ENCODE measurements at places on chromosomes 4 and X.

DNA sequence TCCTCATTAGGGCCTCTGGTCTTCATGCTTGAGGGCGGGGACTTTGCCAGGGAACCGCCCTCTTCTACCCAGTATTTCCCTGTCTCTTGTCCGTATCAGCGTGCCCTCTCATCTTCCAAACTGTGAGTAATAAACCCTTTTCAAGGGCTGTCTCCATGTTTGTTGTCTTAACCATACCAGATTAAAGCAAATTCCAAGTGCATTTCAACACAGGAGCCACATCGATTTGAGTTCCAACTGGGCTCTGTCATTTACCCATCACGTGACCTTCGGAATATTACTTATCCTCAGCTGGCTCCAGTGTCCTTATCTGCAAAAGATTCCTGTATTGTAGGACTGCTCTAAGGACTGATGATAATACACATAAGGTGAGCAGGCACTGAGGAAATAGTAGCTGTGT lies 6.4 kb upstream of the PHEX start:
- no peak overlapping the region for H3K4me3 ChIP-seq
- no peak for DNase-seq
- H3K36me3 ChIP-seq: no peaks in the 10 kb centered on the region
- no peak overlapping the region for H3K27ac ChIP-seq

DNA sequence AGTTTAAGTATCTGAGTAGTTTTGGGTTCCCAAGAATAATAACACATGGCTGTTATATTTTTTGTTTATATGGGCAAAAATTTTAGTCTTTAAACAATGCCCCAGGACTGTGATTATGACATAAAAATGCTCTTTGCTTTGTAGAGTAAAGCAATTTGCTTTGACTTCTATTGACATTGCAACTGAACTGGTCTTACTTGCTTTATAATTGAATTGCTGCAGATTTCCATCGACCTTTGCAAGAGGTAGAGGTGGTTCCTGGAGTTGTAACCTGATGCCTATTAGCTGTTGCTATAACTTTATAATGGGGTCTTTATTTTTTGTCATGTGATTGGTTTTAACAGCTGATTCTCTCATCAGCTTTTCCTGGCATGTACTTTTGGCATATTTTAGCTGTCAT lies 302.9 kb downstream of the ARHGAP10 start:
- peaks cover 3% of the 10 kb centered on the region for H3K4me1 ChIP-seq
- H3K27me3 ChIP-seq: no peaks in the 10 kb centered on the region
- H3K27ac ChIP-seq: no peak overlapping the region
- DNase-seq: no peak

GRCh38 chr4:115763051-115763450 lies 649.6 kb upstream of the NDST4 start:
- H3K27ac ChIP-seq: no peak overlapping the region
- H3K4me1 ChIP-seq: no peaks in the 10 kb centered on the region
- H3K4me3 ChIP-seq: no peak overlapping the region
- no peaks in the 10 kb centered on the region for H3K27me3 ChIP-seq
- no peak for DNase-seq

DNA sequence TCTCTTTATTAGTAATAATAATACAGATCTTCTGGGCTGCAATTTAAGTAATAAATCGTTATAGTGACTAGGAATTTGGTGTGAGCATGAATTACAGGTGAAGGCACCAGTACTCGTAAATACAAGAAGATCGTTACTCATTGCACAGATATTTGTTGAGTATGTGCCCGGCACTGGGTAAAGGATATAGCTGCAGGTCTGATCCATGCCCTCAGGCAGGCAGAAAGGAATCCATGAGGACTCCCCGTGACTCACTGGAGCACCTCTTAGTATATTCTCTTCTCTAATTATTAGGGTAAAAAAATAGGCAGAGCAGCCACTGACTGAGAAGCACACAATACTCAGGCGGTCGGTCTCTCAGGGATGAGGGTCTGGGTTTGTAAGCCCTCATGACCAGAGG lies 868.3 kb downstream of the RAB28 start:
- H3K4me1 ChIP-seq: no peaks in the 10 kb centered on the region
- no peak overlapping the region for H3K4me3 ChIP-seq
- DNase-seq: no peak
- H3K27ac ChIP-seq: no peak overlapping the region
- peaks cover 2% of the 10 kb centered on the region for H3K36me3 ChIP-seq

DNA sequence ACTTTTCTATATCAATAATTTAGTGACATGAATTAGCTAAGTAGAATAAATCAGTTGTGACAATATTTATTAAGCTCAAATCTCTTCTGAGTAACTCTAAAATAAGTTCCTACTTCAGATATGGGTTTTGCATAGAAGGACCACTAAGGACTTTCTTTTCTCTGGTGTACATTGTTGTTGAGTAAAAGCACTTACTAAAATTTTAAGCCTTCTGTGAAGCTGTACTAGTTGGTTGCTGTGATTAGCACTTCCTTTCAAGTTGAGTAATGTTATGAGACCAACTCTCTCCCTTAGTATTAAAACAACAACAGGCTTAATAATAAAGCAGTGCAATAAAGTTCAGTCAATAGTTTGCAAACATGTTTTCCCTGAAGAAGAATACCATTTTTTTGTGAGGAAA lies 667.4 kb upstream of the NDST4 start:
- no peaks in the 10 kb centered on the region for H3K27me3 ChIP-seq
- H3K4me1 ChIP-seq: peaks cover 5% of the 10 kb centered on the region
- DNase-seq: no peak
- no peaks in the 10 kb centered on the region for H3K36me3 ChIP-seq

GRCh38 chr4:177320721-177321120 lies 11.0 kb downstream of the NEIL3 start:
- no peak overlapping the region for H3K4me3 ChIP-seq
- no peak for DNase-seq
- no peaks in the 10 kb centered on the region for H3K27me3 ChIP-seq

GRCh38 chrX:40938423-40938822 lies 146.8 kb upstream of the USP9X start:
- no peak for DNase-seq
- no peaks in the 10 kb centered on the region for H3K36me3 ChIP-seq
- H3K4me1 ChIP-seq: peaks cover 3% of the 10 kb centered on the region
- H3K27me3 ChIP-seq: no peaks in the 10 kb centered on the region
- H3K27ac ChIP-seq: no peak overlapping the region
- H3K4me3 ChIP-seq: no peak overlapping the region

DNA sequence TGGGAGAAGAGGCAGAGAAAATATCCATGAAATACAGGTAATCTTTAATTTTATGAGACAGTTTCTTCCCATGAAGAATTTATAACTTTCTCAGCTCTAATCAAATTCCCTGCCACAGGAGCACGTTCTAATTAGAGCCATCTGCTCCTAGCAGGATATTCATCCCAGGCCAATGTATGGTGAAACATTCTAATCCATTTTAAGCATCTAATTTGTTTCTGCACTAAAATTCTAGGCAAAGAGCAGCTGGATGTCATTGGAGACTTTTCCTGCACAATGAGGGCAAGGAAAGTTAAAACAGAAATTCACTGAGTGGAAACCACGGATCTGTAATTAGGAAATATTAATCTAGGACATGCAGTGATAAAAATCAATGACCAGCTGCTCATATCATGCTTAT lies 107.7 kb upstream of the ZFP42 start:
- no peak for DNase-seq
- H3K27me3 ChIP-seq: no peaks in the 10 kb centered on the region
- no peak overlapping the region for H3K4me3 ChIP-seq
- H3K4me1 ChIP-seq: no peaks in the 10 kb centered on the region
- no peak overlapping the region for H3K27ac ChIP-seq

DNA sequence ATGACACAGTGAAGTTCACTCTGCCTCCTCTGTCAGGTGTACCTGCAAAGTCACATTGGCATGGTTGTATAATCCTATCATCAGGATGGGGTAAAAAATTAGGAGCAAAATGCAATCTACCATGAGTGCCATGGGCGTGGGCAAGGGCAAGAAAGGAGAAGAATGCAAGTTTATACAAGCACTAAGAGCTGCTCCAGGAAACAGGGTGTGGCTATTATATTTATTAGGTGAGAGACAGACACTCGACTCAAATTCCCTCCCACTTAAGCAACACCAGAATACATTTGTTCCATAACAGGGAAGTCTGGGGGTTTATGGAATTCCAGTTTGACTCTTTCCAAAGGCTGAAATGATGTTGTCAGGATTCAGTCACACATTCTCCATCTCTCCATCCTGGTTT lies 378.8 kb downstream of the BCOR start:
- H3K27ac ChIP-seq: no peak overlapping the region
- H3K4me1 ChIP-seq: no peaks in the 10 kb centered on the region
- no peak for DNase-seq
- peaks cover 3% of the 10 kb centered on the region for H3K36me3 ChIP-seq
- H3K27me3 ChIP-seq: no peaks in the 10 kb centered on the region
- no peak overlapping the region for H3K4me3 ChIP-seq

DNA sequence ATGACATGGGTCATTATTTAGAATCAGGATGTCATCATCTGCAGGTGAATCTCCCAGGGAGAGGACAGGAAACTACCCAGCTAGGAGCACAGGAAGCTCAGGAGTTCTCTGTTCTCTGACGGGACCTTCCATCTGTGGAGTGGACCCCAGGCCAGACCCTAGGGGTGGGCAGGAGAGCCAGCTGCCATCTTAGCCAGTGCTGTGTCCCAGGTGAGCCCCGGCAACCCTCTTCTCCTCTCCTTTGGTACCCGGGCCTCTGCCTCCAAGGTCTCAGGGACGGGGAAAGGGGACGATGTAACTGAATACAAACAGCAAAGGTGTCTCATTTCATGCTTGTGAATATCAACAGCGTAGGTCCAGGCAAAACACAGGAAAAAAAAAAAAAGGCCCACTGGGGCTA lies 48.5 kb downstream of the C4orf50 start:
- H3K4me3 ChIP-seq: no peak overlapping the region
- DNase-seq: no peak
- H3K4me1 ChIP-seq: peaks cover 2% of the 10 kb centered on the region
- no peak overlapping the region for H3K27ac ChIP-seq
- peaks cover 2% of the 10 kb centered on the region for H3K36me3 ChIP-seq
- H3K27me3 ChIP-seq: peaks cover 27% of the 10 kb centered on the region

GRCh38 chrX:143139681-143140080 lies 114.0 kb downstream of the SPANXN4 start:
- no peaks in the 10 kb centered on the region for H3K4me1 ChIP-seq
- H3K4me3 ChIP-seq: no peak overlapping the region
- no peaks in the 10 kb centered on the region for H3K27me3 ChIP-seq
- no peak overlapping the region for H3K27ac ChIP-seq
- H3K36me3 ChIP-seq: no peaks in the 10 kb centered on the region

GRCh38 chrX:136829413-136829812 lies 48.7 kb upstream of the ARHGEF6 start:
- no peak for DNase-seq
- no peaks in the 10 kb centered on the region for H3K4me1 ChIP-seq
- peaks cover 2% of the 10 kb centered on the region for H3K36me3 ChIP-seq
- H3K27ac ChIP-seq: no peak overlapping the region
- no peak overlapping the region for H3K4me3 ChIP-seq

DNA sequence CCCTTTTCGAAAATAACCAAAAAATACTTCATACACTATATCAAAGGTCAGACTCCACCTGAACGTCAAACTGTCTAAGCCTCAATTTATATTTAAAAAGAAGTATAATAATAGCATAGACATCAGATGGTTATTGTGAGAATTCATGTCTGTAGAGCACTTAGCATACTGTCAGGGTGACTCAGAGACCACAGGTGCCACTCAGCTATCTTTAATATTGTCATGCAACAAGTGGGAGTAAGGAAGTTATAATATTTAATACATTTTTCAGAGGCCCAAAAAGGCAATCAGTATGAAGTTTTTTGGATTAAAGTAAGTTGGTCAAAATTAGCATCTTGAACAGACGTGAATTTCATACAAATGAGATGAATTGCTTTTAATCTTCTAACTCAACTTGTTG lies 93.3 kb downstream of the PHOX2B start:
- H3K27ac ChIP-seq: no peak overlapping the region
- H3K36me3 ChIP-seq: no peaks in the 10 kb centered on the region
- peaks cover 42% of the 10 kb centered on the region for H3K27me3 ChIP-seq
- DNase-seq: no peak

GRCh38 chrX:154780968-154781367 lies 18.3 kb downstream of the DKC1 start:
- no peak overlapping the region for H3K4me3 ChIP-seq
- no peaks in the 10 kb centered on the region for H3K36me3 ChIP-seq
- no peaks in the 10 kb centered on the region for H3K27me3 ChIP-seq
- no peak for DNase-seq

DNA sequence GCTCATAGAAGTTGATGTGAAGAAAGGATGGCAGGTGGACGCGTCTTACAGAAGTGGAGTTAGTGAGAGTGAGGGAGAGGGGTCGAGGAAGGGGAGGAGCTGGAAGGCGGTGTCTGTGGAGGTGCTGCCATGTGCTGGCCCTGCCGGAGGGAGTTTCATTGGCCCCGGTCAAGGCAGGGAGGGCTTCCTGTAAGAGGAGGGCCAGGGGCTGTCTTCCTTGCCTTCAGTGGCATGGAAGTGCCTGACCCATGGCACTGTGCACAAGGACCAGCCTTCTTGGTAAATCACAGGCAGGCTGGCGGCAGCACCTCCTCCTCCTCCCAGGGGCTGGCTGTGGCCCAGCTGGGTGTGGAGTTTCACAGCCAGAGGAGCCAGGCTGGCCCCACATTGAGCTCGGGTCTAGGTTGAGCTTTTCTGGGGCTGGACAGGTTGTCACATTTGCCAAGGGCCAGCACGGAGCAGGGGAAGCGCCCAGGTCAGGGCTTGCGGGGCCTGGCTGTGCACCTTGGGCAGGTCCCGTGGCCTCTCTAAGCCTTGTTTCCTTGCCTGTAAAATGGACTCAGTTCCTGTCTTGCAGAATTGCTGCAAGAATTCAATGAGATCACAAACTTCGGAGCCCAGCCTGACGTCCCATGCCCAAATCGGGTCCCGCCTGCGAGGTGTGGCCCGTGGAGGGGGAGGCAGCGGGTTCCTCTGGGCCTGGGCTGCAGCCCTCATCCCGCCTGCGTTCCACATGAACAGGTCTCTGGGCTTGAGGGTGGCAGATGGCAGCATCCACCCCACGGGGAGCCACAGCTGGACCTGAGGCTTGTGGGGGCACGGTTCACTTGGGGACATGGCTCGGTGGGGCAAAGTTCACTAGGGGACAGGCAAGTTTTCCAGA lies 7.0 kb downstream of the HTRA3 start:
- no peaks in the 10 kb centered on the region for H3K36me3 ChIP-seq
- H3K27me3 ChIP-seq: peaks cover 30% of the 10 kb centered on the region
- H3K4me3 ChIP-seq: no peak overlapping the region
- peak overlapping the region; percentile 69 for H3K27ac ChIP-seq

GRCh38 chr4:128639541-128640270 lies 169.8 kb upstream of the JADE1 start:
- H3K4me3 ChIP-seq: no peak overlapping the region
- peaks cover 10% of the 10 kb centered on the region for H3K27me3 ChIP-seq
- DNase-seq: no peak
- no peaks in the 10 kb centered on the region for H3K4me1 ChIP-seq
- no peaks in the 10 kb centered on the region for H3K36me3 ChIP-seq
